Stimulated activated CD4-positive, alpha-beta T cell treated with anti-CD3 and anti-CD28 coated beads, TNF-alpha, amount 100 ng/mL, for 4 hours (primary cell): ENCODE measurements at places on chromosomes 12 and 14.

DNA sequence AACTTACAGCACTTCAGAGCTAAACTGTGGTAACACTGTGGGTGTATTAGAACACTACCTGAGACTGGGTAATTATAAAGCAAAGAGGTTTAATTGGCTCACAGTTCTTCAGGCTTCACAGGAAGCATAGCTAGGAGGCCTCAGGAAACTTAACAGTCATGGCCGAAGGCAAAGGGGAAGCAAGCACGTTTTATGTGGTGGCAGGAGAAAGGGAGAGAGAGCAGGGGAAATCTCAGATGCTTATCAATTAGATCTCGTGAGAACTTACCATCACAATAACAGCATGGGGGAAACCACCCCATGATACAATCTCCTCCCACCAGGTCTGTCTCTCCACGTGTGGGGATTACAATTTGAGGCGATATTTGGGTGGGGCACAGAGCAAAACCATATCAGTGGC, 512.6 kb downstream of the RERGL start:
- DNase-seq = no peak

DNA sequence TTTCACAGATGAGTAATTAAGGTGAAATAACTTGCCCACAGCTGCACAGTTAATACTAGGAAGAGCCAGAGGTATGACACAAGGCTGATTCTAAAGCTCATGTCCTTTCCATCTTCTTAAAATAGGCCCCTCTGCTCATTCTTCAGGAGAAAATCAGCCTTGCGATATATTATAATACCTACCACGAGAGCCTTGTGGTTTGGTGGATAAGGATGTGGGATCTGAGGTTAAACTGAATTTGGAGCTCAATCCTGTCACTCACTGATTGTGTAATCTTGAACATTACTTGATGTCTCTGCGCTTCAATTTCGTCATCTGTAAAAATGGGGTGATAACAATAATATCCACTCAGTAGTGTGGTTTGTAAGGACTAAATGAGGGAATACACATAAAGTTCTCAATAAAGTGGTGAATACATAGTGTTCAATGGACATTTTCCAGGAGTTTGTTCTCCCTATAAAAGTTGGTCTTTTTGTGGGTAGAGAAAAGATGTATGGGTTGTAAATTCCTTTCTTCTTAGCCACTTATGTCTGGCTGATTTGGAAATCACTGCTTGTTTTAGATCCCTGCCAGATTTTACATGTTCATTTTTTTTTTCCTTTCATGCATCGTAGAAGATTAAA, 25.1 kb upstream of the ATP2B1 start:
- no peak for DNase-seq

DNA sequence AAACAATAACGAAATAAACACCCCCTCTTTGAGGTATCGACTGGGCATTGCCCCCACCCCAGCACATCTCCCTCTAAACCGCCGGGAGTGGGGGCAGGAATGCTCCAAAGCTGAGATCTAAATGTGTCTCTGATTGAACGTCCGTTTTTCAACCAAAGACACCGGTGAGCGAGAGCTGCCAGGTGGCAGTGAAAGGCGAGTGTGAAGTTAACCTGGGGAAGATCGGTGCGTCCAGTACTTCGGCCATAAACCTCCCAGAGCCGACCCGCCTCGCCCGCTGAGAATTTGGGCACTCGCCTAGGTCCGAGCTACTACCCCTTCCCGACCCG, 625 bp downstream of the ANGEL1 start:
- peak; percentile 4 for DNase-seq

DNA sequence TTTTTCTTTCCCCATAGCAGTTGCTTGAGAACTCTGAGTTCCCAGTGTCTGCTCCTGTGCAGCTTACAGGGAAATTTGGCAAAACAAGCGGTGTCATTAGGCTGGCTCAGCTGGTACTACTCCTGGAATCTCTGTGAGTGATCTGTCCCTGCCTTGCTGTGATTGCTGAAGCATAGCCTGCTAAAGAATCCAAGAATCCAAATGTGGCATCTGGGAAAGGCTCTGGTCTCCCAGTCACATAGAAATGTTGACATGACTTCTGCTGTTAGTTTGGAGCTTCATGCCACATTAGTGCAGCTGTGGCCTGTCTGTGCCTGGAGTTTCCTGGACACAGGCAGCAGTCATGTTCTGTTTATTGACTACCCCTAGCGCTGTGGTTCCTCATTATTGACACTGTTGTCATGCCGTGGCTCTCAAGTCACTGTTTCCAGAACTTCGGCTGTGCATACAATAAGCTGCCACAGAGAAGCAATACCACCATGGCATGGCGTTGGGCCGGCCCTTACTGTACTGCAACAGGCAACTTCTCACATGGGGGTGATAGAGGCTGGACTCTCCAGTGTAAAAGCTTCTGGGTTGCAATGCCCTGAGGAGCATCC, 166.8 kb downstream of the MYRFL start:
- no peak for DNase-seq

DNA sequence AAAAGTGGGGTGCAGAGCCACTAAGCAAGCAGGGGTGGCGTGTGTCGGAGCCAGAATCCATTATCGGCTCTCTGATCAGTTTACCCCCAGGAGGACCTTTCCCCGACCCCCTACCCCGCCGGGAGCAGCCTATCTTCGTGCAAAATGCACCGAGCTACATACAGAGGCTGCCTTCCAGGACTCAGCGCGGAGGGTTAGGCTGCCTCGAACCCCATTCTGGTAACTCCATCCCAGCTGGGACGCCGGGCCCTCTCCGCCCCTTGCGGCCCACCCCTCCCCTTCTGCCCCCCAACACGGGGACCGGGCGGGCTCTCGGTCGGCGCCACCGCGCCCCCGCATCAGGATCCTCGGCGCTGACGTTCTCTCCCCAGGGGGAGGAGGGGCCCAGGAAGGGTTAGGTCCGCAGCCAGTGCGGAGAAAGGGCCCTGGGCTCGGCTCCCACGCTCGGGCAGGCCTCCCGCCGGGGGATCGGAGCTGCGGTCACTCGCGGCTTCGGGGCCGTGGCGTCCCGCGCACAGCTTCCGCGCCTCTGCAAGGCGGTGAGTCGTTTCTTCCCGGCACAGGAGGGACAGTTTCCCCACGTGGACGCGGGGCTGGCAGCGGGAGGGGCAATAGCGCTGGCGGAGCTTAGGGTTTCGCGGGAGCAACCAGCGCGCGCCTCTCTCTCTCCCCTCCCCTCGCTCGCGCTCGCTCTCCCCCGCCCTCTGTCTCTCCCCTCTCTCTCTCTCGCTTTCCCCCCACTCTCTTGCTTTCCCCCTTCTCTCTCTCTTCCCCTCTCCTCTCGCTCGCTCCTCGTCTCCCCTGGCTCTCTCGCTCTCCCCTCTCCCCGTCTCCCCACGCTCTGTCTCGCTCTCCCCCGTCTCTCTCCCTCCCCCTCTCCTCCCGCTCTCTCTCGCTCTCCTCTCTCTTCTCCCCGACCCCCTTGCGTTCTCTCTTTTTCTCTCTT, 12.5 kb upstream of the MAP3K9 start:
- peak; percentile 26 for DNase-seq

- no peak for DNase-seq
Observed at GRCh38 chr14:51160871-51161270, 66.0 kb upstream of the TRIM9 start.

DNA sequence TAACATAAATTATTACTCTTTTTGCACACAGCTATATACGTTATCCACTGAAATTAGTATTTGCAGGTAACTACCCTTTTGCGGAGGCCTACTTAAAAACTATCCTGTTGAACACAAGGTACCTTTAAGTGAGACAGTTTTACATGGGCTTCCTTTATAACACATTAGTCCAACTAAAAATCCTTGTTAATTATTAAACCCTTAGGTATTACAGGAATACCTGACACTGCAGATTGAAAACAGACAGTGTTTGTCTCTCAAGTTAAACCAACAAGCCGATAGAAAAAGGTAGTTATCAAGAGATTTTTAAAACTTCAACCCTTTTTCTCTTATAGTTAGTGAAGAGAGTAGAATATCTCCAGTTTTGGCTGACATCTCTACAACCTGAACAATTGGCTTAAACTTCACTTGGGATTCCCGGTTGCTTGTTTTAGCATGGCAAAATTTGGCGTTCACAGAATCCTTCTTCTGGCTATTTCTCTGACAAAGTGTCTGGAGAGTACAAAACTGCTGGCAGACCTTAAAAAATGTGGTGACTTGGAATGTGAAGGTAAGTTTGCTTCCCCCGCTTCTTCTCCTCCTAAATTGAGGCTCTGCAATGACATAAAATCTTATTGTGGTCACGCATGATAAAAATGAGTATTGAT, at the start of gene MIA2:
TSS of gene MIA2 (plus strand) at position 236 of the 647 bp plus-strand sequence. CDS start at position 436, 200 bp downstream.
- DNase-seq = no peak

DNA sequence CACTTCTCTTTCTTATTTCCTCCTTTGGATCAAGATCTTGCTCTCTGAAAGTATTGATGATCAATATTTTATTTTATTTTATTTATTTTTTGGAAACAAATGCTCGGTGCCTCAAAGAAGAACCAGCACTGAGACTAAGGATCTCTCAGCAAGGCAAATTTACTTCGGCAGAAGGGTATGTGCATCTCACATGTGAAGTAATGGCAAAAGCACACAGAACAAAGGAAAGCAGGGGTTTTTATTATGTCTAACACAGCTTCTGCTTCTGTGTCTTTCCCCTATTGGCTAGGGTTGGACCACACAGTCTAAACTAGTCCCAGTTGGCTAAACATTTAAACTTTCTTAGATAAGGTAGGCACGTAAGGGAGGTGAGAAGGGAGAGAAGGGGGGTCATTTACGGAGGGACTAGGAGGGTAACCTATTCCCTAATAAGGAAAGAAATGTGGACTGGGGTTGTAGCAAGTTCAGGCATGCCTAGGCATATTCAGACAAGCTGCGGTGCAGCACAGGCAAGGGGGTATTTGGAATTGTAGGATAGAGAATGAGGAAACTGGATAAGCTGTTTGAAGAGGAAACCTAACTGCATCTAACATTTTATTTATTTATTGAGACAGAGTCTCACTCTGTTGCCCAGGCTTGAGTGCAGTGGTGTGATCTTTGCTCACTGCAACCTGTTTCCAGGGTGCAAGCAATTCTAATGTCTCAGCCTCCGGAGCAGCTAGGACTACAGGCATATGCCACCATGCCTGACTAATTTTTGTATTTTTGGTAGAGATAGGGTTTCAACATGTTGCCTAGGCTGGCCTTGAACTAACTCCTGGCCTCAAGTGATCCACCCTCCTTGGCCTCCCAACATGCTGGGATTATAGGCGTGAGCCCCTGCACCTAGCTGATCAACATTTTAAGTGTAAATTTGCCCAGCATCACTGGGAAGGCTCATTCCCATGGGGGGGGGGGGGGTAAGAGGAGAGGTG, 90.0 kb upstream of the EIF5 start:
- DNase-seq = no peak

- DNase-seq = no peak
Observed at GRCh38 chr12:22306311-22306710, 28.2 kb downstream of the ST8SIA1 start.

DNA sequence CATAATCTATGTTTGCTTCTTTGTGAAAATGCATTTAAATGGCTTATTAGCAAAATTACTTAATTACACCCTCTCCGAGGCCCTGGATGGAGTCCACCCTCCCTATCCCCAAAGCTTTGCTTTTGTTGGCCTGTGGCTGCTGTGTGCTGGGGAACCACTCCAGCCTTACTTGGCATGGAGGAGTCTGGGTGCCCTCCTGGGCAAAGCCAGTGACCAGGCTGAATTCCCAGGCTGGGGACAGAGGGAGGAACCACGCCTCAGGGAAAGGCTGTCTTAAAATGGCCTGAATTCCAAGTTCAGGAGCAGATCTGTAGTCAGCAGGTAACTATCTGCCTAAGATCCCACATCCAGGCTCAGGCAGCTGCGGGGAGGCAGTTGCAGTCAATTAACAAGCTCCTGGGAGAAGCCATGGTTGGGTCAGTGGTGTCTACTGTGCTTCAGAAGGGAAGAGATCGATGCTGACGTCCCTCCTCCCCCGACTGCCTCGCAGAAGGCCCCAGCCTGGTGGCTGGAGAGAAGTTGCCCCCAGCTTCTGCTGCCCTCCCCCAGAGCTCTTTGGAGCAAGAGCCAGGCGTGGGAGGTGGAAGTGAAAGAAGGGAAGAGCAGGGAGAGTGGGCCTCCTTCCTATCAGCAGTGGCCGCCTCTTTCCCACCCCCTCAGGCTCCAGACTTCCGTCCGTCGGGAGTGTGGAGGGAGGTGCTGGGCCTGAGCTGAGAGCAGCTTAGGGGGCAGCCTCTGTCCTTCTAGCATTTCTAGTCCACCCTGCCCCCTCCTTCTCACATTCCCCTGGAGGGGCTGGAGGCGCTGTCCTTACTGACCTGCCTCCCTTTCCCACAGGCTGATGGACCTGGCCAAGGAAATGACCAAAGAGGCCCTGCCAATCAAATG, 11.3 kb downstream of the VASH1 start:
- DNase-seq = no peak

GRCh38 chr12:126159139-126159538, 1093.9 kb downstream of the AACS start:
- no peak for DNase-seq

DNA sequence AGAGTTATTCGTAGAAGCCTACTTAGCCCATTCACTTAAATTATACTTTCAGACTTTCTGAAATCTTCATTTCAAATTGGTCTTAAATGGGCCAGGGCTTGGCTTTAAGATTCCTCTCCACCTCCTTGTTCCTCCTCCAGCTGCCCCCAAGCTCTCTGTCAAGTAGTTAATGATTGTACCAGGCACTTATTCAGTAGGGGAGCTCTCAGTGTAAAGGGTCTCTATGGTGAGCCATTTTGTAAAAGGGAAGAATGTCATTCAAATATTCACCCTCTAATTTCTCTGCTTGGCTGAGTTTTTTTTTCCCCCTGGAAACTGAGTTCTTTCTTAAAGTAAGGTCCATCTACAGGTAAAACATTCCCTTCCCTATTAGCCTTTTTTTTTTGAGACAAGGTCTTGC, 96.6 kb downstream of the SUDS3 start:
- no peak for DNase-seq

- DNase-seq = peak; percentile 29
Observed at GRCh38 chr14:93115821-93116675, at the start of gene ITPK1. TSS of gene ITPK1 (minus strand) at chr14:93115925. CDS start at chr14:93115163, 762 bp downstream.

- no peak for DNase-seq
Observed at GRCh38 chr14:24432259-24433131, 2.7 kb downstream of the KHNYN start.

GRCh38 chr14:54309615-54310014, 87.2 kb upstream of the CDKN3 start:
- DNase-seq = no peak

DNA sequence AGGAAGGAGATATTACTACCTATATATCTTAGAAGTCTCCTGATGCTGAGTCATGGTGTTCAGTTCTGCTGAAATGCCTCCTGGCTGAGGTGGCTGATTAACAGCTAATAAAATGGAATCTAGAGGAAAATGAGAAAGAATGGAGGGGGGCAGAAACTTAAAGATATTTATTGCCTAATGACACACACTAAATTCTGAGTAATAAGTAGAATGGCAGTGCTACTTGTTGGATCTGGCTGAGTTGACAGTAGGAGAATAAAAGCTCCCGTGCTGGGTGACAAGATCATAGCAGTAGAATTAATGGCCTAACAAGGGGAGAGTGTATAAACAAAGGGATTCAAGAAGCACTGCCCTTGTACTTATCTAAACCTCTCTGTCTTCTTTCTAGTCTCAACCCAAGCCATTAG, 137.5 kb downstream of the CNTN1 start:
- DNase-seq = no peak
